ENCODE measurements at places on chromosomes 6 and 20.

DNA sequence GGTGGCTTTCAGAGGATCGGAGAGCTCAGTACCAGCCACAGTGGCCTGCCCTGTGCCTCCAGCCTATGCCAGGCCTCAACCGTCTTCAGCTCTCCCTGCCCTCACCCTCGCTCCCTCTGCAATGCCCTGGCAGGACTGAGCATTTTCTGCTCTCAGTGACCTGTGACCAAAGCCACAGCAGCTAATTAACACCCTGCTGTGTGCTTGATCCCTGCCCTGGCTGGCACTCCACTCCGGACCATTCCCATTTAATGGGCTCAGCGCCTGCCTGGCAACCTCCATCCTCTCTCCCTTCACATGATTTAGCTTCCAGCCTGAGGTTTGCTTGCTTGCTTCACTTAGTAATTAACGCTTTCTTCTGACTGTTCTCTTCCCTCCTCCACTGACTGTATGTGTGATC is 287.5 kb downstream of the LRFN2 start:
- no peak for DNase-seq

DNA sequence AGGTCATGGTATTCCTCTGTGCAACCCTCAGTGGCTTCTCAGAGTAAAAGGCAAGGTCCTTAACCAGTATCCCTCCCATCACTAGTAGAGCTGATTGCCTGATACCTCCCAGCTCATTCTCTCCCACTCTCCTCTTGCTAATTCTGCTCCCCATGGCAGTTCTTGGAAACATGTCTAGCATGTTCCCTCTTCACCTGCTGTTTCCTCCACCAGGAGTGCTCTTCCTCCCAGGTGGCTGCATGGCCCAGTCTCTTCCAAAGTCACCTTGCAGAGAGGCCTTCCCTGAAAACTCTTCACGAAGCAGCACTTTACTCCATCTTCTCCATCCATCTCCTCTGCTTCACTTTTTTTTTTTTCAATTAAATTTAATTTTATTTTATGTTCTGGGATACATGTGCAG is 36.2 kb upstream of the OLIG3 start:
- no peak for DNase-seq

- no peak for DNase-seq
These were observed 64.2 kb upstream of the AKIRIN2 start for GRCh38 chr6:87766211-87766610.

DNA sequence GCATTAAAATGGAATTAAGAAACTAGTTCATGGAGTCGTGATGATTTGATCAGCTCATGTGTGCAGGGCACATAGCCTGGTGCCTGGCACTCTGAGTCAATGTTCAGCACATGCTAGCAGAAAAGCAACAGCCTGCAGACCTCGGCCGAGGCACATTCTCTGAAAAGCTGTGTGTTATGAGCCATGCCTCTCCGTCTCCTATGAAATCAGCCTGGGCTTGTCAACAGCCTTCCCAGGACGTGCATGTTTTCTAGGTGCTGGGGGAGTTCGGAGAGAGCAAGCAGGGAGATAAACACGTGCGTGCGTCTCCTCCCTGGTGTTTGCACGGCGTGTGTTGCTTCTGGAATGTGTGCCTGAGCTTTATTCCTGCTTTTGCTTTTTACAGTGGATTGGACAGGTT is 207.8 kb upstream of the KCNG1 start:
- no peak for DNase-seq

GRCh38 chr20:20060234-20060998 is 8.1 kb downstream of the CFAP61 start:
- no peak for DNase-seq

- no peak for DNase-seq
These were observed 47.7 kb downstream of the GJA10 start for GRCh38 chr6:89941763-89942497.
